ENCODE measurements at places on chromosomes 4 and X. TPM values are rescaled to one million over a fixed set of nuclear protein-coding genes. Genes with fewer than 3 reads are reported as not detected.

- no peak for DNase-seq
These were observed 83.1 kb downstream of the FAM53A start for GRCh38 chr4:1600811-1601532.

AFP gene
- 0.83 TPM for total RNA-seq

COL4A6 gene
- total RNA-seq, result 7.2 TPM

DNA sequence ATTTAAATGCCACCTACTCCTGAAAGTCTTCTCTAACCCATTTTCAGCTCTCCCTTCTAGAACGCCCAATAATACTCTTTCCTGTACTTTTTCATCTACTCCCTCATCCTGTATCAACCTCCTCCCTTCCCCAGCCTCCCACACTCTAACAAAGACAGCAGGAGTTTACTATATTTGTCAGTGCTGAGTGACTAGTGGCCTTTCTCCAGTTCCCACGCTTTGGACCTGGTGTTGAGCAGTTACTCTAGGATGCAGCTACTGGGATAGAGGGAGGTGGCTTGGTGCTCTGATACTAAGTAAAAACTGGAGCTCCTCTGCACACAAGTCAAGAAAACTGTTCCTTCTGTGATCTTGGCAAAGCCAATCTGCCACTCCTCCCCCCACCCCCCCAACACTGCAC is 36.1 kb upstream of the KLHL13 start:
- no peak for DNase-seq

DNA sequence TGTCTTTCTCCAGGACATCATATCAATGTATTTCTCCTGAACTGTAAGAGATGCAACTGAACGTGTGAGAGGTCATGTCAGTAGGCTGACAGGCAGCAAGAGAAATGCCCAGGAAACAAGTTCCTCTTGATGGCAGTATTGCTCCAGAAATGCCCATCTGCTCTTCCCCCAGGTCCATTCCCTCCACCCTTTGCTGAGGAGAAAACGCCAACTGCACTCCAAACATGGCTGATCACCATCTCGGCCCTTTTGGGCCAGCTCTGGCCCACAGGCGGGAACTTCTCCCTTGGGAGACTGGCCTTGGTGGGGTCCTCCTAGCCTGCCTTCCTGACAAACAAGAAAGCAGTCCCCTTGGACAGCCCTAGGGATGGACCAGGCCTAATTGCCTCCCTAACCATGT is 276.5 kb upstream of the AGTR2 start:
- DNase-seq, result no peak

DNA sequence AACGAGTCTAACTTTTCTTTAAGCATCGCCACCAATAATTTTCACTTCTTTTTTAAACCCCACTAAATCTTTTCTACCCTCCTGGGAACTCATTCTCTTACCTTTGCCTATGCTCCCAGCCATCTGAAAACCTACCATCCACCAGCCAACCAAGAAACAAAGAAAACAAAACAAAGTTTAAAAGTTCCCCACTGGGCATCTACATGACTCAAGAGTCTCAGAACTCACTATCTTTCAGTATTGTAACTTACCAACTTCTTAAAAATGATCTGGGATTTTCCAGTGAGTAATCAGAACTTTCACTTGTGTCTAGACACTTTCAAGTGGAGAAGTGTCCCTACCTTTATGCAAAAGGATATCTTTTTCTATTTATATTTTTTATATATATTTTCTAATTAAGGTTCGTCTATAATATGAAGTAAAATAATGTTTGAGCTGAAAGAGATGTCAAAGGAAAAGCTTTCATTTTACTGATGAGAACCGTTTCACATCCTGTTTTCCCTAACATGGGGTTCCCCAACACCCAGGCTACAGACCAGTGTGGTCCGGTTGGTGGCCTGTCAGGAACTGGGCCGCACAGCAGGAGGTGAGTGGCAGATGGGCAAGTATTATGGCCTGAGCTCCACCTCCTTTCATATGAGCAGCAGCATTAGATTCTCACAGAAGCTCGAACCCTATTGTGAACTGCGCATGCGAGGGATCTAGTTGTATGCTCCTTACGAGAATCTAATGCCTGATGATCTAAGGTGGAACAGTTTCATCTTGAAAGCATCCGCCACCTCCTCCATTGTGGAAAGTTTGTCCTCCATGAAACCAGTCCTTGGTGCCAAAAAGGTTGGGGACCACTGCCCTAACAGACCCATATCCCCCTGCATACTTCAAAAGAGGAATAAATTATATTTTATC is 9.8 kb upstream of the TIGD2 start:
- DNase-seq, result no peak

DNA sequence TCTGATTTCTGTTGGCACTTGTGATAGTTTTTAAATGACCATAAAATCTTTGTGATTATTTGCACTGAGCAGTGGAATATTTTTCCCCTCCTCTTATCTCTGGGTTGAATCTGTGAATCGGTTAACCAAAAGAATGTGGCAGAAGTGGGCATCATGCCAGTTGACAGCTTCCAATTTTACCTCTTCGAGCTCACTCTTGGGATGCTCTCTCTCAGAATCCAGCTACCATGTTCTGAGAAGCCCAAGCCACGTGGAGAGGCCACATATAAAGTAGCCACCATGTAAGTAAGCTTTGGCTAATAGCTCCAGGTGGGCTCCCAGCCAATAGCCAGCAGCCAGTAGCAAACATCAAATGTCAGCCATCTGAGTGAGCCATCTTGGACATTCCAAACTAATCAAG is 12.9 kb upstream of the WDR19 start:
- no peak for DNase-seq
